ENCODE measurements at places on chromosomes 7 and 10.

DNA sequence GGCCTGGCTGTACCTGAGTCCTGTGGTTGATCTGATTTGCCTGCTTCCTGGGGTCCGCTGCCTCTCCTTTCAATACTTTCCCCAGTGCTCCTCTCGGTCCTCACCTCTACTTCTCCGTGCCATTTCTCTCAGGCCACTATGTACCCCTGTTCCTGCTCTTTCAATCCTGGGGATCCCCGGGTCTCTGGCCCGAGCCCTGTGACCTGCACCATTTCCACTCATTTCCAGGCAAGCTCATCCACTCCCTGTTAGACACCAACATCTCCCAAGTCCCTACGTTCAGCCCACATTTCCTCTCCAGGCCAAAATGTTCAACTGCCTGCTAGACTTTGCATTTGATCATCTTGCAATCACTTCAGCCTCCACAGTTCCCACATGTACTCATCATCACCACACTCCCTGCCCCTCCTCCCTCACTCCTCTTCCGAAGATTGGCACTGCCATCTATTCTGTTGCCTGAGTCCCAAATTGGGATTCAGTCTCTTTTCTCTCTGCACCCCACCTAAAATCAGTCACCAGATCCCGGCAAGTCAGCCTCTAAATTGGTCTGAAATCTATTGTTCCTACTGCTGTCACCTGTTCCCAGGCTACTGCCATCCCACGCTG is 34.4 kb upstream of the ZMIZ1 start:
- no peak for DNase-seq

DNA sequence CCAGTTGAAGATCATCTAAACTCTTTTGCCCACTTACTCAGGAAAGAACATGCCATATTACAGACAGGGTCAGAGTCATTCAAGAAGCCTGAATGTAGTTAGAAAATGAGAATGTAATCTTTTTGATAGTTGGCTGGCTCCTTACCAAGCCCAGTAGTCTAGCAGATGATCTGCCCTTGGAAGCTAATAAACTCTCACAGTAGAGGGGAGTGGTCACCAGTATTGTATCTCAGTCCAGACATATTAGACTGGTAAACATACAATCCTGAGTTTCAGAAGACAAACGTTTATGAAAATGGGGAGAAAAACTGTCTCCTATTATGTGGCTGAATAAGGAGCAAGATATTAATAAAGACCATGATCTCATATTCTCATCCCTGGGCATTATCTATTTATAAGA is 65.3 kb downstream of the SEPTIN7 start:
- no peak for DNase-seq

DNA sequence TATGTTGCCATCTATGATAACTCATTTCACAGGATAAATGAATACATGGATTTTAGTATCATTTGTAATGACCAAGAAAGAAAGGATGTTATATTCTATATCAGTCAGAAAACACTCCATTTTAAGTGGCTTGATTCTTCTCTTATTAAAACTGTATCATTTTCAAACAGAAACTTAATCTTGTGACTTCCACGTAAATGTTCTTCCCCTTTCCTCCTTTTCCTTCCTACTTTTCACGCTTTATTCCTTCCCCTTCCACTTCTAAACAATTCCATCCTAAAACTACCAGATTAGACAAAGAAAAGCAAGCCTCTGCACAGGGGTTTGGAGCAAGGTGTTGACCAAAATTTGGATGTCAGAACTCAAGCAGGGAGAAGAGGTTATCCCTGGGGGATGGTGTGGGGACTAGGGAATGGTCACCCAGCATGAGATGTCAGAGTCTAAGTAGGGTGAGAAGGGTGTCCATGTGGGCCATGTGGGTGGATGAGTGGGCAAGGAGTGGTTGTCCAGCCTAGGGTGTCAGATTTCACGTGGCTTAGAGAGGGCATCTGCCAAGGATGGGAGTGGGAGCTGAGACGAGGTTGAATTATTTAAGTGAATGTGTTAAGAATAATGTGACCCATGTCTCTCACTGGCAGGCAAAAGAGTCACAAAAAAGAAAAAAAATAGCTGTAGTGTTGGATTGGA is 5.0 kb upstream of the GSAP start:
- no peak for DNase-seq

- DNase-seq = no peak
These were observed 268.7 kb downstream of the CELF2 start for GRCh38 chr10:11286261-11286852.

GRCh38 chr7:114417290-114417689 is 2.7 kb downstream of the FOXP2 start:
- DNase-seq = no peak

DNA sequence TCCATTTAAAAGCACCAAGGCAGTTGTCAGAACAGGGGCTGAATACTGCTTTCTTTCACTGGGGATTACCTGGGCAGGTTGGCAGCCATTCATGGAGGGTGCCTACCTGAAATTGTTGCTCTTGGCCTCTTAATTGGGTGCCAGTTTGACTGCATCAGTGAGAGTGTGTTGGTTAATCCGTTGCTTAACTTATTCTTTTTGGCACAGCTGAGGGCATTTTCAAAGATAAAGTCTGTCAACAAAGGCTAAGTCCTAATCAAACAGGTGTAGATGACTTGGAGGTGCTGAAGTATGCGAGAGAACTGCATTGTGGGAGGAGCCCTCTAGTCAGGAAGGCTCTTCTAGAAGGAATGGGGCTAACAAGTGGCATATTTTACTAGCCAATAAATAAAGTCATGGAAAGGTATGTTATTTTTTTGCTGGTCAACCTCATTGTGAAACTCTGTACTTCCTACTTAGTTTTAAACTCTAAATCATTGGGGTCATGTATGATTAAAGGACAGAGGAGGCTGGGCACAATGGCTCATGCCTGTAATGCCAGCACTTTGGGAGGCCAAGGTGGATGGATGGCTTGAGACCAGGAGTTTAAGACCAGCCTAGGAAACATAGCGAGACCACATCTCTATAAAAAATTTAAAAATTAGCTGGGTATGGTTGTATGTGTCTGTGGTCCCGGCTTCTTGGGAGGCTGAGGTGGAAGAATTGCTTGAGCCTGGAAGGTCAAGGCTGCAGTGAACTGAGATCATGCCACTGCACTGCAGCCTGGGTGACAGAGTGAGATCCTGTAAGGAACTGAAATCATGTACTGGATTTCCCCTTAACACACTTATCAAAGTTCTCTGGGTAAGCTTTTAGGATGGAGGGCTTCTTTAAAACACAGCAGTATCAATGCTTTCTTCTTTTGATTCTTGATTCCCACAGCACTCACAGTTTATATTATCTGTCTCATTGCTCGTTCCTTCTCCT is 134.1 kb downstream of the LRMDA start:
- no peak for DNase-seq

DNA sequence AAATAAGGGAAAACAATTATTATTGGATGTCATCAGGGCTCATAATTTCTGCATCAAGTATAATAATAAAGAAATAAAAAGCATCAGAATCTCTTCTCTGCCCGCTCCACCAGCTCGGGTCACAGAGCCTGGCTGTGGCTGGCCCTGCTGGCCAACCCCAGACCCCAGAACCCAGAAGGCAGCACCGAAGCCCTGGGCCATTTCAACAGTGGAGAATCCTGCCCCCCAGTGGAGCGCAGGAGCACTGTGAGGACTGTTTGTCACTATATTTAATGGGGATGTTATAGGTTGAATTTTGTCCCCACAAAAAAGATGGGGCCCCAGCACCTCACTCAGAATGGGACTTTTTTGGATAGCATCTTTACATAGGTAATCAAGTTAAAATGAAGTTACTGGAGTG is 27.3 kb downstream of the DENND11 start:
- DNase-seq = no peak

- DNase-seq = no peak
These were observed 149.3 kb upstream of the SHH start for GRCh38 chr7:155961241-155962190.

DNA sequence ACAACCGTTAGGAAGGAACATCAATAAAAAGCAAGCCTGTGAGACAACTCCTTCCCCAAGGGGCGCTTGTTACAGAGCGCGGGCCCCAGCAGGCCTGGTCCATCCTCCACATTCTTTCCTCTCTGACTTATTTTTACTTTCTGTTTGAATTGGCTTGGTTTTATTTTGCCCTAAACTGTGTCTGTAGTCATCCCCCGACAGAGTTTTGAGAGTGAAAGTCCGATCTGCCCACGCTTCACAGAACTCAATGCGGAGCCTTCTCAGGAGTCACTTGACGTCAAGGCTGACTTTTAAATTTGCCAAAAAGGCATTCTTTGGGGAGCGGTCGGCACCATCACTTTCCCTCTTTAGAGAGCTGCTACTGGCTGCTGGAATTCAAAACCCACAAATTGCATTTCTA is 150.1 kb upstream of the KLF6 start:
- DNase-seq = no peak

- DNase-seq = no peak
These were observed 29.5 kb downstream of the TACC2 start for GRCh38 chr10:122018491-122018890.

- no peak for DNase-seq
These were observed 120.4 kb upstream of the RHOBTB1 start for GRCh38 chr10:61064356-61064755.

- no peak for DNase-seq
These were observed 60.8 kb upstream of the HECTD2 start for GRCh38 chr10:91349381-91349780.

- no peak for DNase-seq
These were observed 171.8 kb downstream of the SEMA3D start for GRCh38 chr7:85014936-85015660.

GRCh38 chr10:89659143-89660131 is 14.4 kb upstream of the PANK1 start:
- no peak for DNase-seq

DNA sequence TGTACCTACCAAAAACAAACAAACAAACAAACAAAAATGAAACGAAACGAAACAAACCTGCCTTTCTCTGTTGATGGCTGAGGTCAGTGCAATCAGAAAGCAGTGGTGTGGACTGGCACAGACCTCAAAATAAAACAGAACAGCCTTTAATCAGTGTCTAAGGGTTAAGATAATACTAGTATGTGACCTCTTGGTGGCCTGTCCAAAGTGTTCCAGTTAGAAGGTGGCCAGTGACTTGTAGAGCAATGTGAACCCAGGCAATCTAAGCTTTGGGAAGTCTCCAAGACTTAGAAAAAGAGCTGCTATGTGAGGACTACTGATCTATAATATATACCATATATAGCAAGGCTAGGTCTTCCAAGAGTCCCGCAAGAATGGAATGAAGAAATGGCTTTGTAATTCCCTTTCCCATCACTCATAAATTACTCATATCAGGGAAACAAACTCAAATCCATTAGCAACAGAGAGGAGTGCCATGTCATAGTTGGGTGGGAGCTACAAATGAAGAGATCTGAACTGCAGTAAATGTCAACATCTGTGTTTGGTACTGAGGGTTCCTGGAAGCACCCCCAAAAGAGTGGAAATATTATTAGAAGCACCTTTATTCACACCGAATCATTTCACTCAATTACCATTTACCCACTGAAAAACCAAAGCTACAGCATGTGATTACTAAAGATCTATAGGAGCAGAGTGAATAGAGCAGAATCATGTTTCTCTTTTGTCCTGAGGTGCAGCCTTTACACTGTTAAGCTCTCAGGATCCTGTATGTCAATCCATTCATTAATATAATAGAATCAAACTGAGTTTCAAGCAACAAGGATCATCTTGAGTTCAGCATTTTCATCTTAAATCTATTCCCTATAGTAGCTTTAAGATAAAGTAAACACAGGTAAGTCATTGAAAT is 28.0 kb downstream of the ABLIM1 start:
- DNase-seq = no peak

DNA sequence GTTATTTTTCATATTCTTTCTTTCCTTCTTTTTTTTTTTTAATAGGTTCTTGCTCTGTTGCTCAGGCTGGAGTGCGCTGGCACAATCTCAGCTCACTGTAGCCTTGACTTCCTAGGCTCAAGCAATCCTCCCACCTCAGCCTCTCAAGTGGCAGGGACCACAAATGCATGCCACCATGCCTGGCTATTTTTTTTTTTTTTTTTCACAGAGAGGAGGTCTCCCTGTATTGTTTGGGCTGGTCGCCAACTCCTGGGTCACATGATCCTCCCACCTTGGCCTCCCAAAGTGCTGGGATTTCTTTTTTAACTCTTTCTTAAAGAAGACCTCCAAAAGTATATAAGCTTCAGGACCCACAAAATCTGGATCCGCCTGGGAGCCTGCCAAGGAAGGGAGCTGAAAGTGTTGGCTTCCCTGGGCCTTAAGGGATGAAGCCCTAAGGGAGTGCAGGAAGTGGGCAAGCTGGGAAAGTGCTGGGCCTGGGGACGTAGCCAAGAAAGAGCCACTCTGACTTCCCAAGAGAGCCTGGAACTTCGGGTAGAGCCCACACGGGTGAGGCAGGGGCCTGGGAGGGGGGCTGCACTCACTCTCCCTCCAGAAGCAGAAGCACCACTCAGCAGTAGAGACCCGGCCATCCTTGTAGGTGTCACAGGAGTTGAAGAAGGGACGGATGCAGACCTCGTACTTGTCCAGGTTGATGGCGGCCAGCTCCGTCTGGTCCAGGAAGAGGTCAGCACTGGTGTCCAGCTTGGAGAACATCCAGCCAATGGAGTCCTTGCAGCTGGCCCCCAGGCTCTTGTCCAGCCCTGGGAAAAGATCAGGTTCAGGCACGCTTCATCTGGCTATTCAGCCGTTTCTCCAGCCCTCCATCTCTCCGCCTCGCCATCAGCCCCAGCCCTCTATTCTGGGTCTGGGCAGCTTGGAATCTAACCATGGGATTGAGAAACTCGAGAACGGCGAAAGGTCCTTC is 21.8 kb downstream of the SPOCK2 start:
- no peak for DNase-seq

- no peak for DNase-seq
These were observed 9.2 kb upstream of the SVIL start for GRCh38 chr10:29643771-29644501.

- DNase-seq = no peak
These were observed 14.6 kb upstream of the GPR26 start for GRCh38 chr10:123651421-123652047.

DNA sequence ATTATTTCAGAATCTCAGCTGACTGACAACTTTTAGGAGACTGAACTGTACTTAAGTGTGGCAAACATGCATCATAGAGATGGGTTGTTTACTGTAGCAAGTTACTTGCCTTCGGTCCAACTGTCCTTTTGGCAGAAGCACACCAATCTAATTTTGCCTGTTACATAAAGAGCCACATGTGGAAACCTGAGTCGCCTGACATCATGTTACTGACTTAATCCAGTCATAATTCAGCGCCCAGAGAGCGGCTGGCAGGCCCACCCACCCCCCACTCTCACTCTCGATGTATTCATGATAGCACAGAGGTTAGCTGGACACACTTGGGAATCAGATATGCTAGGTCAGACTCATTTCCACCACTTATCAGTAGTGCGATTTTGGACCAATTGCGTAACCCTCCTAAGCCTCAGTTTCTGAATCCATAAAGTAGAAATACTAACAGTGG is 57.3 kb upstream of the CAPZA2 start:
- DNase-seq = no peak

GRCh38 chr10:26199841-26200240 is 16.7 kb upstream of the GAD2 start:
- DNase-seq = no peak

GRCh38 chr7:85561706-85562105 is 374.9 kb upstream of the SEMA3D start:
- no peak for DNase-seq

GRCh38 chr7:29071203-29071874 is 75.0 kb downstream of the CPVL start:
- DNase-seq = no peak

- no peak for DNase-seq
These were observed 102.1 kb upstream of the WDR11 start for GRCh38 chr10:120749072-120749471.

All from stimulated activated CD4-positive, alpha-beta T cell treated with anti-CD3 and anti-CD28 coated beads, TNF-alpha, amount 100 ng/mL, for 1 hour (primary cell).